Right renal cortex interstitium (tissue), 3 donors: ENCODE measurements at places on chromosomes 12 and 14.

- DNase-seq, result no peak
Measured at GRCh38 chr12:58882826-58883225, 37.5 kb downstream of the LRIG3 start.

DNA sequence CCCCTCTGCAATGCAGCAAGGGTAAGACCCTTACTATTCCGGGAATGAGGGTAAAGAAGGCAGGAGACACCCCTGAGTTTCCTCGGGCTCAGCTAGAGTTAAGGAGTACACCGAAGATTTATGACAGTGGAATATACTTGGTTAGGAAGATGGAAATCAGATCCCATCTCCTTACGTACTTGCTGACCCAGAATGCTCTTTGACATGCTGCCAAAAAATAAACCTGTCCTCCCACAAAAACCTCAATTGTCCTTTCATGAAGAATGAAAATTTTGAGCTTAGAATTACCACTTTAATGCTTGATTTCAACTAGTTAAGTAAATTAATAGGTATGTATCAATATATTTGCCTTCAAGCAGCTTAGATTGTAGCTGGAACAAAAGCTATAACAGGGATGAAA, 99.5 kb downstream of the PRIMA1 start:
- no peak for DNase-seq

- DNase-seq, result no peak
Measured at GRCh38 chr14:22052795-22053194, 379.2 kb upstream of the OR4E1 start.

DNA sequence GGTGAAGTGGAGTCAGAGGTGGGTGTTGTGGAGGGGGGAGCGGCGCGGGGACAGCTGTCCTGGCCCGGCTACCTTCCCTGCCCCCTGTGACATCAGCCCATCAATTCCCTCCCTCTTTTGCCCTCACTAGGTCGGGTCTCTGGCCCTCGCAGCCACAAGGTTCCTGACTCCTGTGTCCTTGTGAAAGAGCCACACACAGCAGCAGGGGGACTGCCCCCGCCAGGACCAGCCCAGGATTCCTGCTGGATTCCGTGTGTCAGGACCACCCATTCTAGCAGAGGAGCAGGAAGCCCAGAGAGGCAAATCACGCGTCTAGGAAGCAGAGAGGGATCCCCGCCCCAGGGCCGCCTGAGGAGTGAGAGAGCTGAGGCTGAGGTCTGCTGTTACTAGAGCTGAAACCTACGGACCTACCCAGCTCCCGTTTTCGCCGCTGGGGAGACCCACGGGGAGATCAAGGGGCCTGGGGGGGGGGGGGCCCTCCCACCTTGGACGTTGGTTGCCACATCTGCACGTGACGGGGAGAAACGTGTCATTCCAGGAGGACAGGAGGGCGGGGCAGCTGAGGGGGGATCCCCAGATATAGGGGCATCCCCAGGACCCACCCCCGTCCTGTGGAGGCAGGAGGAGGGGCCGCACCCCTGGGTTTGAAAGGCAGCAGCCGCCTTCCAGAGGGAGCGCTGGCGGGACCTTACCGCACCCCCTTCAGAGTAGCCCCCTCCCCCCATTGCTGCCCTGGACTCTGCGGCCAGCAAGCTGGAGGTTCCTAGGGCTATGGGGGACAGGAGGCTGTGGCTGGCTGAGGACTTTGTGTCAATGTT, 12.5 kb upstream of the INF2 start:
- no peak for DNase-seq

DNA sequence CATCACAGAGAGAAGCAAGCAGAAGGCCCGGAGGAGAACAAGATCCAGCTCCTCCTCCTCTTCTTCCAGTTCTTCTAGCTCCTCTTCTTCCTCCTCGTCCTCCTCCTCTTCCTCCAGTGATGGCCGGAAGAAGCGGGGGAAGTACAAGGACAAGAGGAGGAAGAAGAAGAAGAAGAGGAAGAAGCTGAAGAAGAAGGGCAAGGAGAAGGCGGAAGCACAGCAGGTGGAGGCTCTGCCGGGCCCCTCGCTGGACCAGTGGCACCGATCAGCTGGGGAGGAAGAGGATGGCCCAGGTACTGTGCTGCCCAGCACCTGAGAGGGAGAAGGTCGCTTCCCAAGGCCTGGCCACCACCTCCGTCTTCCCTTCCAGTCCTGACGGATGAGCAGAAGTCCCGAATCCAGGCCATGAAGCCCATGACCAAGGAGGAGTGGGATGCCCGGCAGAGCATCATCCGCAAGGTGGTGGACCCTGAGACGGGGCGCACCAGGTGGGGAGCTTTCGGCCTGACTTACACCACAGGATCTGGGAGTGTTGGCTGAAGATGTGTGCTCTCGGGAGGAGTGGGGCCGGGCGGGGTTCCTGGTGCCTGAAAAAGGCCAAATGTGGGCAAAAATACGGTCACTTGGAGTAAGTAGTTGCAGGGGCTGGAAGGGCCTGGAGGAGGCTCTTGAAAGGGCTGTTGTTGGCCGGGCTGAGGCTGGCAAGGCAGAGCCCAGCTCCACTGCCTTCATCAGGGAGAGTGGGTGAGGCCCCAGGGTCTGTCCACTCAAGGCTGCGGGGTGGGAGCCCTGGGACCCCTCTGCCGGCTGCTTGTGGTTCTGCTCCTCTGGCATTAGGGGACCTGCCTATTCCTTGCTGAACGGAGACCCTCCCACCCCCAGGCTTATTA, 1.4 kb downstream of the ARL6IP4 start:
- DNase-seq, result no peak

DNA sequence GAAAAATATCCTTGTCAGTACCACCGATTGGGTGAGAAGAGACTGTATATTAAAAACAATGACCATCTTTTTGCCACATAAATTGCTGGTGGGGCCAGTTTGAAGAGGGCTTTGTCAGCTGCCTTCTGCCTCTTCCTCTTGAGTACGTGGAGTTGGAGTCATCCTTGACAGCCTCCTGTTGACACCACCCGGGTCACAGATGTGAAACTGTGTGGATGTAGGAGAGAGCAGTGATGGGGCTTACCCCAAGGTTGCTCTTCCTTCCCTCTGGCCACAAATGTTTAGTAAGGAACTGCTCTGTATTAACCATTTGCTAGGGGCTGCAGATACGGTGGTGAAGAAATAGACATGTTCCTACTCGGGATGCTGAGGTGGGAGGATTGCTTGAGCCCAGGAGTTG, 12.2 kb downstream of the PTPN11 start:
- DNase-seq, result no peak

GRCh38 chr12:65300679-65301349, 22.3 kb downstream of the MSRB3 start:
- DNase-seq, result no peak

DNA sequence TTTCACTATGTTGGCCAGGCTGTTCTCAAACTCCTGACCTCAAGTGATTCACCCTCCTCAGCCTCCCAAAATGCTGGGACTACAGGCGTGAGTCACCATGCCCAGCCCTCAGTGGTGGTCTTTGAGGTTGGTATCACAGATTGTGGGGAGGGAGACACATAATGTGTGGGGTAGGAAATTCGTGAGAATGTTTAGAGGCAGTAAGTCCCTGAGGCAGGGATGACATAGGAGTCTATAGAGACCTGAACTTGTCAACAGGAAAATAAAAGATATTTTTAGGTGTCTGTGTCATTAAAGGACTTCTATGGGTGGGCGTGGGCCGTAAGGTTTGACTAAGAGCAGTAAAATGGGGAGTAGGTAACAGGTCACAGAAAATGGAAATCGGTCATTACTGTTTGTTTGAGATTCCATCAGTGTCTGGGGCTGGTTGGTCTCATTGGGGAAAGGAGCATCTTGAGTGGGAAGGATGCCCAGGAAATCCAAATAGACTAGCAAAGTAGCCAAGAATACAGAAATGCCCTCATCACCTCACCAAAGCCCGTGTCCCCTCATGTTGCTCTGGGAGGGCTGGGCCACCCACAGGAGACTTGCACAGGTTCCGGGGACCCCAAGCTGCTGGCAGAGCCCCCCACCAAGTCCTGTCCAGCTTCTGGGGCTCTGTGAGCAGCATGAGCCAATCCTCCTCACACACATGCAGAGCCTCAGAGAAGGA, 63.6 kb upstream of the BCL2L14 start:
- no peak for DNase-seq

DNA sequence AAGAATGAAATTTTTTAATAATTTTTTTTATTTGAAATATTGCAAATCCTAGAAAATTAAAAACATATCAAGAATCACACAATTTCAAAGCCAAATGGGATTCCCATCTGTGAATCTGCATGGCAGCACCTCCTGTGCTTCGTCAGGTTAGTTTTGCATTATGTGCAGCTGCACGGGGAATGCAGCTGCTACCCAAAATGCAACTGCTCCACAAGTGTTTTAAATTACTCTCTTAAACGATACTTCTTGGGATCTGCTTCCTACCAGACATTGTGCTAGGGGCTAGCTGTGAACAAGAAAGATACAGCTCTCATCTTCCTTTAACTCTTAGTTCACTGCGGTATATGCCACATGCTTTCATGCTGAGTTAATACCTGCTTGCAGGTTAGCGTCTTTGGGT, 154.2 kb downstream of the CRADD start:
- no peak for DNase-seq

GRCh38 chr12:56267443-56268071, 815 bp downstream of the COQ10A start:
- DNase-seq, result no peak

DNA sequence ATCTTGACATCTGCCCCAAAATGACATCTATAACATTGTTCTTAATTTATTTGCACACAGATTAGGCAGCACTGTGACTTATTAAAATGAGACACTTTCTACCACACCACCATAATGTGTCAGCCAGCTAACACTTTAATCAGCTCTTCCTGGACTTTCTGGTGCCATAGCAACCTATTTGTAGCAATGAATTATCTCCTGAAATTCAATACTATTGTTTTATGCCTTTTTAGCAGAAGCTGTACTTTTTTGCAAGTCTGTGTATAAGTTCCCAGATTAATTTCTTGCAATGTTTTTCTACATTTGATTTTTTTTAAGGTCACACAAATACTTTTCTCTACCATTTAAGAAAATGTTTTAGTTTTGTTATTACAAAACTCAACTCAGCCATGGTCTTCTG, 72.8 kb upstream of the SAV1 start:
- DNase-seq, result no peak

DNA sequence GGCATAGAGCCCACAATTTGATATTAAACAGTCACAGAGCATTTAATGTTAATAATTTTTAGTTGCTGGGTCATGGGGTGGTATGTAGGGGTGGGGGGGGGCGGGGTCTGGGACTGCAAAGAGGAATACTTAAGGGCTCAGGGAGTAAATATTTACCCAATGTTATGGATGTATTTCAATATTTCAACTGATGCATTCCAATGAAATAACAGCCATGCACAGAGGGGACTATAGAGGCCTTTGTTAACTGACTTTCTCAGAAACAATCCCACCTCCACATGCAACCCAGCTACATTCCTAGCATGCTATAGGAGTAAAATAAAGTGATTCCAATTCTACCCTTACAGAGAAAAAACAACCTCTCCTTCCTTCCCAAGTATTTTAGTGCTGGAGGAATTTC, 7.9 kb upstream of the BBS10 start:
- DNase-seq, result no peak

DNA sequence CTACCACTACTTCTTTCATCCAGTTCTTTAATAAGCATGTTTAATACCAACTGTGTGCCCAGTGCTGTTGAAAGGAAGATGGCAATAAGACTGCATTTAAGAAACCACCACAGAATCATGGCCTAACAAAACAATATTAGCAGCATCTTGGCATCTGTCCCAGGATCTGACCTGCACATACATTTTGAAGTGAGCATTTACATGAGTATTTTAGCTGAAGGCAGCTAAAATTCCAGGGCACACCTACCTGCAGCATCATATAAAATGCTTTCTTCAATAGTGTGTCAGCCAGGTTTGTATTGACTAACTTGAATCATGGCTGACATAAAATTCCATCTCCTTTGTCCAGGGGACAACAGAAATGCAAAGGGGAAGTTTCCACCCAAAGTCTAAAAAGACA, 65.0 kb upstream of the ARHGAP5 start:
- DNase-seq, result no peak

DNA sequence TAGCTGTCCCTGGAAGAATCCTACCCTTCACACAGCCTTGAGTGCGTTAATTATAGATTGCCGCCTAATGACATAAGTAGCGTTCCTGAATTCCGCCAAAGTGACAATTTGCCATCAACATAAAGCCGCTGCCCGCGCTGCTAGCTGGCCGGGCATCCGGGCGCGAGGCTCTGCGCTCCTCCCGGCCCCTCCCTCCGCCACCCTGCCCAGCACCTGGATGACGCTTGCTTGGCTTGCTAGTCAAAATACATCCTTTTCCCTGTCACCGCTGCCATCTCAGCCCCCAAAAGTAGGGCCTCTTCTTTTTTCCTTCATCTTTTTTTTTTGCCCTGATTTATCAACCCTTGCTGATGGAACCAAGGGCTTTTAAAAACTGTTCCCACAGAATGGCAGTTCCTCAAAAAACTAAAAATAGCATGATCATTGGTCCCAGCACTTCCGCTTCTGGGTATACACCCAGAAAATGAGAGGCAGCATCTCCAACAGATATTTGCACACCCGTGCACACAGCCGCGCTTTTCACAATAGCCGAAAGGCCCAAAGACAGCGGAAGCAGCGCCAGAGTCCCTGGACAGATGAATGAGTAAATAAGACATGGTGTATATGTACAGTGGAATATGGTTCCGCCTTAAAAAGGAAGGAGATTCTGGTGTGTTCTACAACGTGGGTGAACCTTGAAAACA, 235.2 kb downstream of the BCL11B start:
- no peak for DNase-seq

DNA sequence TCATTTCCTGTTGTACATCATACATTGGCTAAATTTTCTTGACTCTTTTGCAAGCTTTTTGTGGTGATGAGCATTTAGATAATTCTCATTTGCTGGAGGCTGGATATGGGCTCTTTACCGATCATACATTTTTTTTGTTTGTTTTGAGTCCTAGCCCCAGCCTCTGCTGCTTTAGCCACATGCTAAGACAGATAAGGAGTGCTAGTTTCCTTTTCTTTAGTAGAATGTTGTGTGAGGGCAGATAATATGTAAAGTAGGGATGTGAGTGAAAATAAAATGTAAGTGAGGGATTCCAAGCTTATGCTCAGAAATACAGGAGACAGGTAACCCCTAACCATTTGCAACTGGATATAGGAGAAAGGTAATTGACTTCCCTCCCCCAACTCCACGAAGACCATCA, 405.7 kb downstream of the TRHDE start:
- DNase-seq, result no peak

GRCh38 chr12:569803-570434, 93.3 kb downstream of the NINJ2 start:
- no peak for DNase-seq

DNA sequence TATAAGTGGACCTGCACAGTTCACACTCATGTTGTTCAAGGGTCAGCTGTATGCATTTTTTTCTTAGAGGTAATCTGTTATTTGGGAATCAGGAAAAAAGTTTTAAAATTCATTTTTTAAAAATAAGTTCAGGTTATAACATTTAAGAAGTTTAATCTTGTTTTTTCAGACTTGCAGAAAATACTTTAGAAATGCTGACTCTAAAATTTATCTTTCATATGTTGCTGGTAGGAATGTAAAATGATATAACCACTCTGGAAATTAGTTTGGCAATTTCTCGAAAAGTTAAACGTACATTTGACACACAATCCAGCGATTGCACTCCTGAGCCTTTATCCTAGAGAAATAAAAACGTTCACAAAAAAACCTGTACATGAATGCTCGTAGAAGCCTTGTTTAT, 4.7 kb downstream of the VRK1 start:
- no peak for DNase-seq

GRCh38 chr12:128930606-128931005, 77.3 kb downstream of the GLT1D1 start:
- no peak for DNase-seq

- DNase-seq, result no peak
Measured at GRCh38 chr14:43894534-43894933, 612.5 kb downstream of the FSCB start.
